Common myeloid progenitor, CD34-positive (primary cell): ENCODE measurements at places on chromosomes 3 and 15.

GRCh38 chr3:40169983-40170382 is 139.5 kb upstream of the EIF1B start:
- DNase-seq, result no peak
- no peak overlapping the region for H3K27ac ChIP-seq
- no peaks in the 10 kb centered on the region for H3K4me1 ChIP-seq
- H3K4me3 ChIP-seq, result no peak overlapping the region
- H3K27me3 ChIP-seq, result no peaks in the 10 kb centered on the region
- H3K36me3 ChIP-seq, result no peaks in the 10 kb centered on the region

- H3K36me3 ChIP-seq, result no peaks in the 10 kb centered on the region
- peaks cover 4% of the 10 kb centered on the region for H3K4me1 ChIP-seq
- no peak for DNase-seq
- no peak overlapping the region for H3K27ac ChIP-seq
Measured at GRCh38 chr3:11134794-11135193, 19.5 kb upstream of the HRH1 start.

- no peaks in the 10 kb centered on the region for H3K27me3 ChIP-seq
- peak; percentile 29 for DNase-seq
- H3K4me1 ChIP-seq, result peaks cover 9% of the 10 kb centered on the region
Measured at GRCh38 chr15:37793851-37794250, 140.6 kb upstream of the TMCO5A start.

DNA sequence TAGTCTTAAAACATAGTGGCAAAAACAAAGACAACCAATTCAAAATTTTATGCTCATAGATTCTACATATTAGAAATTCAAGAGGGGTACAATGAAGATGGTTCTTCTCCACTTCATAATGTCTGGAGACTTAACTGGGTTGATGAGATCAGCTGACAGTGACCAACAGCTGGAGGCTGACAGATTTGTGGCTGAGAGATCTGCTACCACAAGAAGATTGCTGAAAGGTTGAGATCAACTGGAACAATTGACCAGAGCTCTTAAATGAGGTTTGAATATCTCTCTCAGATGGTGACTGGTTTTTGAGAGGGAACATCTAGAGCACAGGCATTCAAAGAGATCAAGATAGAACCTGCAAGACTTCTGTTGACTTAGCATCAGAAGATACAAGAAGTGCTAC is 254.1 kb upstream of the ARPP21 start:
- no peak overlapping the region for H3K4me3 ChIP-seq
- H3K27me3 ChIP-seq, result no peaks in the 10 kb centered on the region
- no peaks in the 10 kb centered on the region for H3K4me1 ChIP-seq
- H3K27ac ChIP-seq, result no peak overlapping the region

DNA sequence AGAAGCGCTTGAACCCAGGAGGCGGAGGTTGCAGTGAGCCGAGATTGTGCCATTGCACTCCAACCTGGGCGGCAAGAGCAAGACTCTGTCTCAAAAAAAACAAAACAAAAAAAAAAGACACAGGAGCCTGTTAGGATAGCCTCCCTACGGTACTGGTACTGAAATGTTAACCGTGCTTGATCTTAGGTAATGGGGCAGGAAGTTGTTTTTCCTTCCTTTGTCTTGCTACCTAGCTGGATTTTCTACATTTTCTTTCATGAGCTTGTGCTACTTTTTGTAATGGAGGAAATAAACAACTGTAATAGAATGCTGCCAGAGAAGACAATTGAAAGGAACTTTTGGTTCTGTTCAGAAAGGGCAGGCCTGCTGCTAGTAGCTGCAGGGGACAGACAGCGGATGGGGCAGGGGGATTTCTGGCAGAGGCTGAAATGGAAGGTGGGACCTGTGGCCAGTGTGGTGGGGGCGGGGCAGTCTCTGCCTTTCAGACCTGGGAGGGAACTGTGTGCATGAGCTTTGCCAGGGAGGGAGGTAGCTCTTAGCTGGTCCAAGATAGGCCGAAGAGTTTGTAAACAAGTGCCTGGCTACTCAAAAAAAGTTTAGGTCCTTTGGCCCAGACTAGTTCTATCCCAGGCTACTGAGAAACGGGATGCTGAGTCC is 49.0 kb upstream of the SEMA4B start:
- no peak overlapping the region for H3K27ac ChIP-seq
- H3K27me3 ChIP-seq, result no peaks in the 10 kb centered on the region
- peaks cover 8% of the 10 kb centered on the region for H3K4me1 ChIP-seq
- H3K36me3 ChIP-seq, result no peaks in the 10 kb centered on the region

- no peak overlapping the region for H3K4me3 ChIP-seq
- H3K27me3 ChIP-seq, result no peaks in the 10 kb centered on the region
- no peak for DNase-seq
- H3K36me3 ChIP-seq, result no peaks in the 10 kb centered on the region
- H3K27ac ChIP-seq, result no peak overlapping the region
- H3K4me1 ChIP-seq, result no peaks in the 10 kb centered on the region
Measured at GRCh38 chr3:159238646-159239045, 436.8 kb downstream of the MFSD1 start.

- no peak for DNase-seq
- H3K27ac ChIP-seq, result no peak overlapping the region
- H3K4me3 ChIP-seq, result no peak overlapping the region
- H3K36me3 ChIP-seq, result no peaks in the 10 kb centered on the region
- H3K27me3 ChIP-seq, result no peaks in the 10 kb centered on the region
Measured at GRCh38 chr3:175895731-175896130, 1036.6 kb downstream of the NAALADL2 start.

- peaks cover 3% of the 10 kb centered on the region for H3K4me1 ChIP-seq
- H3K27me3 ChIP-seq, result no peaks in the 10 kb centered on the region
- DNase-seq, result peak; percentile 66
Measured at GRCh38 chr3:160368804-160369203, 30.2 kb downstream of the IFT80 start.

DNA sequence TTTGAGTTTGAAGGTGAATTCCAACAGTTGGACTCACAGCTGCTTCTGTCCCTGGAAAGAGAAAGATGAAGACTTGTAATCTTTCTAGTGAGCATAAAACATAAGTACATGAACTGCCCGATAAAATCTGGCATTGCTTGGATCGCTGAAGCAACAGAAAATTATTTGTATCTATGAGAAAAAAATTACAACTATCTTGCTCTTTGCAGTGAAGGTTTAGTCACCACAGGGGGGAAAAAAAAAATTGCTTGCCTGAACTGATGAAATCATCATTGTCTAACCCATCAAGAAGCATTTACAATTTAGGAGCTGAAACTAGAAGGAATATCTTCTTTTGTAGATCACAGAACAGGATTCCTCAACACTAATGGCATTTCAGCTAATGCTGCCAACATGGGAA is 20.0 kb downstream of the TMEM207 start:
- H3K27me3 ChIP-seq, result no peaks in the 10 kb centered on the region
- no peak for DNase-seq
- no peaks in the 10 kb centered on the region for H3K4me1 ChIP-seq
- H3K36me3 ChIP-seq, result no peaks in the 10 kb centered on the region

GRCh38 chr15:77826006-77826695 is 193.4 kb upstream of the LINGO1 start:
- no peak overlapping the region for H3K4me3 ChIP-seq
- no peaks in the 10 kb centered on the region for H3K36me3 ChIP-seq
- no peak for DNase-seq
- H3K4me1 ChIP-seq, result no peaks in the 10 kb centered on the region
- peaks cover 6% of the 10 kb centered on the region for H3K27me3 ChIP-seq

DNA sequence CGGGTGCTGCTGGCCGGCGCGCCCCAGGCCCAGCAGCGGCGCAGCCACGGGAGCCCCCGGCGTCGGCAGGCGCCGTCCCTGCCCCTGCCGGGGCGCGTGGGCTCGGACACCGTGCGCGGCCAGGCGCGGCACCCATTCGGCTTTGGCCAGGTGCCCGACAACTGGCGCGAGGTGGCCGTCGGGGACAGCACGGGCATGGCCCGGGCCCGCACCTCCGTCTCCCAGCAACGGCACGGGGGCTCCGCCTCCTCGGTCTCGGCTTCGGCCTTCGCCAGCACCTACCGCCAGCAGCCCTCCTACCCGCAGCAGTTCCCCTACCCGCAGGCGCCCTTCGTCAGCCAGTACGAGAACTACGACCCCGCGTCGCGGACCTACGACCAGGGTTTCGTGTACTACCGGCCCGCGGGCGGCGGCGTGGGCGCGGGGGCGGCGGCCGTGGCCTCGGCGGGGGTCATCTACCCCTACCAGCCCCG is 777 bp downstream of the LOXL1 start:
- peaks cover 60% of the 10 kb centered on the region for H3K4me1 ChIP-seq
- H3K4me3 ChIP-seq, result peak overlapping the region; percentile 28
- DNase-seq, result peak; percentile 39
- H3K27ac ChIP-seq, result no peak overlapping the region
- H3K27me3 ChIP-seq, result no peaks in the 10 kb centered on the region
- H3K36me3 ChIP-seq, result no peaks in the 10 kb centered on the region

DNA sequence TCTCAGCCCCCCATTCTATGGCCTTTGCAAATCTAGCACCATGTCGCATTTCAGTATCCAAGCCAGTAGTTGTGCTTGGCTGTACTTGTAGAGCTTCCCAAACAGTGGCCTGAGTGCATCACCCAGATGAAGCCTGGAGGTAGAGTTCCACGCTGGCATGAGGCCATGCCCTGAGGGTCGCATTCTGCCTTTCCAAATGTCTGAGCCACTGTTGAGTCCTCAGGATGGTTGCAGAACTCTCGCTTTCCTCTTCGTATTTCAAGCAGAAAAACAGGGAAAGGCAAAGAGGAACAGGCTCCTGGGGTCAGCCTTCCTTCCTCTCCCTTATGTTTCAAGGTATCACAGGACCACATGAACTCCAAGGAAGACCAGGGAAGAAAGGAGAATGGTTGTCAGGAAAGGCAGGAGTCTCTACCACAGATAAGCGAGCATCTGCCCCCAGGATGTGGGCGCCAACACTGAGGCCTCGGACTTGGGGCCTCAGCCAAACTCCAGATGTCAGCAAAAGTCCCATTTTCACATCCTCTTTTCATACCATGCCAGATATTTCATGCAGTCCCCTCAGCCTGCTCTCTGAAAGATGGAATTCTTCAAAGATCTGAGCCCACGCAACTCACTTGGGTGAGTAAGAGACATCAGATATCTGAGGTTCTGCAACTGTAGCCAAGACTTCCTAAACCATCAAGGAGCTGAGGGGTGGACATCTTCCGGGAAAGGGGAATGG is 19.4 kb upstream of the PRR20G start:
- H3K36me3 ChIP-seq, result no peaks in the 10 kb centered on the region
- no peaks in the 10 kb centered on the region for H3K27me3 ChIP-seq
- no peak for DNase-seq
- H3K4me3 ChIP-seq, result no peak overlapping the region

GRCh38 chr3:16474216-16474615 is 39.3 kb downstream of the RFTN1 start:
- DNase-seq, result peak; percentile 37
- no peak overlapping the region for H3K4me3 ChIP-seq
- H3K4me1 ChIP-seq, result peaks cover 12% of the 10 kb centered on the region
- H3K36me3 ChIP-seq, result peaks cover 20% of the 10 kb centered on the region

DNA sequence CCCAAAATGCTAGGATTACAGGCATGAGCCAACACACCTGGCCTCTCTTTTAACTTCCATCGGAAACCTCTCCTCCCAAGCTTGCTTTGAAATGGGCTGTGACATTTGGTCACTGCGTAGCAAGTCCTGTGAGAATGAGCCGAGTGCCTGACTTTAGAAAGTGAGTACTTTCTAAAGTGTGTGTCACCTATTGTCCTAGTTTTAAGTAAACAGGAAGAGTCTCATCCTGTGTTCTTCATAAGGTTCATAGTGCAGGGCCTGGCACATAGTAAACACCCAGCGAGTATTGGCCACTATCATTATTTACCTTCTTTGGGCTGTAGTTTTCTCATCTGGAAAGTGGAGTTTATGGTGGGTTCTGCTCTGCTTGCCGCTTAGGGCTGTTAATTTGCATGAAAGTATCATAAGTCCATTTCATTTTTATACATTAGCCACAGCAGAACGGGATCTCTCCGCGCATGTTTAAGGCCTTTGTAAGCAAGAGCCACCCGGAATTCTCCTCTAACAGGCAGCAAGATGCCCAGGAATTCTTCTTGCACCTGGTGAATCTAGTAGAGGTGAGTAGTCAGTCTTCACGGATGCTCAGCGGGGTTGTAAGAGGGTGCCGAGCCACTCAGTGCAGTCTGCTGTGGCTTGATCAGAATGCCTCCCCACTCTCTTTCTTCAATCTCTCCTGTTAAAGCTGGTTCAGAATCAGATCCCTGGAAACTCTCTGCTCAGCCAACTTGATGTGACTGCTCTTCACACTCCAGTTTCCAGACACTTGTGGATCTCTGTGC is 87.2 kb downstream of the USP13 start:
- H3K36me3 ChIP-seq, result peaks cover 11% of the 10 kb centered on the region
- no peak overlapping the region for H3K4me3 ChIP-seq
- DNase-seq, result no peak
- H3K27ac ChIP-seq, result no peak overlapping the region

- H3K27me3 ChIP-seq, result no peaks in the 10 kb centered on the region
- H3K36me3 ChIP-seq, result no peaks in the 10 kb centered on the region
- DNase-seq, result peak; percentile 35
- no peak overlapping the region for H3K27ac ChIP-seq
- H3K4me1 ChIP-seq, result no peaks in the 10 kb centered on the region
Measured at GRCh38 chr3:53733446-53733845, 112.8 kb downstream of the CHDH start.

DNA sequence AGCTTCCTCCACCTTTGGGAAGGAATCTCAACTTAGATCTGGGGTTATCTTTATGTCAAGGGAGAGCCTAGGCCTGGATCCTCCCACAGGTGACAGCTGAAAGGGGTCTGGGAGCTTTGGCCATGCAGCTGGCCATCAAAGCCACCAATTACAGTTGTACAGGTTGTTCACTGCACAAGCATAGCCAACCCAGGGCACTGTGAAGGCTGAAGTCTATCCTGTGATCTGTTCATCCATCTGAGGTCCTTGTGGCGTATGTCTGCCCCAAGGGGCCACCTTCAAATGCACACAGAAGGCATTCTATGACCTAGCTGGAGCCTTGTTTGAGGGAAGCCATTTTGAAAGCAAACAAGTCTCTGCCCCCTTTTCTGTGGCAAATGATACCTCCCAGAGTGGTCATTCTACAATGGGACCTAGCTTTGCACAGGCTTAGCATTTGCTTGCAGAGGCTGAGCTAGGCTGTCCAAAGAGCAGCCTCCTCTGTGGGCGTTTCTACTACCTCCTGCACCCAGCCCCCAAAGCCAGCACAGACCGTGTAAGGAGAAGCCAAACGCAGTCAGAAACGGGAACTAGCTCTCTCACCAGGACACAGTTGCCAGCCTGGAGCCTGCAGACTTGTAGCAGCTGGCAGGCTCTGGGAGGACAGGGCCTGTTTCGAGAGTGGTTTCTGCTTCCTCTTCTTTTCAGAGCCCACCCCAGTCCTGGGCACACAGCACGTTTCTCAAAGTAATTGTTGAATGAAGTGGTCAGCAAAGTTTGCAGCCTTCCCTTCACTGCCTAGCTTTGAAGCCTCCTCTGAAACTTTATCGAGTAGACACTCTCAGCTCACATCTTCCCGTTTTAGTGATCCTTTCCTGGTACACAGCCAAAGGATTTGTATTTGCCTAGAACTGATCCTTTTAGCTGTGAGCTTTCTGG is 157.3 kb upstream of the SMAD3 start:
- H3K27me3 ChIP-seq, result no peaks in the 10 kb centered on the region
- H3K36me3 ChIP-seq, result no peaks in the 10 kb centered on the region
- peaks cover 58% of the 10 kb centered on the region for H3K4me1 ChIP-seq
- DNase-seq, result peak; percentile 71
- peak overlapping the region; percentile 36 for H3K27ac ChIP-seq
